Ovary (tissue), 10 donors: ENCODE measurements at places on chromosomes 7 and 10. TPM values are rescaled to one million over a fixed set of nuclear protein-coding genes. Genes with fewer than 3 reads are reported as not detected.

CLCN1 gene
- total RNA-seq, result not detected

FGFR2 gene
- 39.5 TPM for total RNA-seq

- H3K4me3 ChIP-seq, result no peak overlapping the region
- H3K36me3 ChIP-seq, result no peaks in the 10 kb centered on the region
- no peak for DNase-seq
- no peaks in the 10 kb centered on the region for H3K27me3 ChIP-seq
- no peaks in the 10 kb centered on the region for H3K4me1 ChIP-seq
- no peak overlapping the region for H3K27ac ChIP-seq
These were observed 99.6 kb downstream of the CARD11 start for GRCh38 chr7:2943851-2944601.

DNA sequence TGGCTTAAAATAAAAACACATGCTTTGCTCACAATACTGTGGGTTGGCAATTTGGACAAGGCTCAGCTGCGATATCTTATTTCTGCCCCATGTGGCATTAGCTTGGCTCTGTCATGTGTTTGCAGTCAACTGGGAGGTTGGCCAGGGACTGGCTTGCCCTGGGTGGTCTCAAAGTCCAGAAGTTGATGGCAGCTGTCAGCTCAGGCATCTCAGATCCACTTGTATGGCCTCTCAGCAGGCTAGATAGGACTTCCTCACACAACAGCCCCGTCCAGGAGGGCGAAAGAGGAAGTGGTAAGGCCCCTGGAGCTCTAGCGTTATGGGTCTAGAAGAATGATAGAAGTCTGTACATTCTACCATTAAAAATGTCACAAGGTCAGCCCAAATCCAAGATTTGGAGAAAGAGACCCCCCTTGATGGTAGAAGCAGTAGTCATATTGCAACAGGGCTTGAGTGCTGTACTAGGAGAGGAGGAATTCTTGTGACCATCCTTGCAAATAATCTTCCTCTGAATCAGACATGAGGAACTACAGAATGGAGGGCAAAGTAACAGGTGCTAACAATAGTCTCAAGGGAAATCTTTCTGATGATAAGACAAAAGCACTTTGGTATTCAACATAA, 166.2 kb downstream of the FAM107B start:
- H3K27me3 ChIP-seq, result no peaks in the 10 kb centered on the region
- H3K27ac ChIP-seq, result no peak overlapping the region
- no peak for DNase-seq
- no peaks in the 10 kb centered on the region for H3K4me1 ChIP-seq

DNA sequence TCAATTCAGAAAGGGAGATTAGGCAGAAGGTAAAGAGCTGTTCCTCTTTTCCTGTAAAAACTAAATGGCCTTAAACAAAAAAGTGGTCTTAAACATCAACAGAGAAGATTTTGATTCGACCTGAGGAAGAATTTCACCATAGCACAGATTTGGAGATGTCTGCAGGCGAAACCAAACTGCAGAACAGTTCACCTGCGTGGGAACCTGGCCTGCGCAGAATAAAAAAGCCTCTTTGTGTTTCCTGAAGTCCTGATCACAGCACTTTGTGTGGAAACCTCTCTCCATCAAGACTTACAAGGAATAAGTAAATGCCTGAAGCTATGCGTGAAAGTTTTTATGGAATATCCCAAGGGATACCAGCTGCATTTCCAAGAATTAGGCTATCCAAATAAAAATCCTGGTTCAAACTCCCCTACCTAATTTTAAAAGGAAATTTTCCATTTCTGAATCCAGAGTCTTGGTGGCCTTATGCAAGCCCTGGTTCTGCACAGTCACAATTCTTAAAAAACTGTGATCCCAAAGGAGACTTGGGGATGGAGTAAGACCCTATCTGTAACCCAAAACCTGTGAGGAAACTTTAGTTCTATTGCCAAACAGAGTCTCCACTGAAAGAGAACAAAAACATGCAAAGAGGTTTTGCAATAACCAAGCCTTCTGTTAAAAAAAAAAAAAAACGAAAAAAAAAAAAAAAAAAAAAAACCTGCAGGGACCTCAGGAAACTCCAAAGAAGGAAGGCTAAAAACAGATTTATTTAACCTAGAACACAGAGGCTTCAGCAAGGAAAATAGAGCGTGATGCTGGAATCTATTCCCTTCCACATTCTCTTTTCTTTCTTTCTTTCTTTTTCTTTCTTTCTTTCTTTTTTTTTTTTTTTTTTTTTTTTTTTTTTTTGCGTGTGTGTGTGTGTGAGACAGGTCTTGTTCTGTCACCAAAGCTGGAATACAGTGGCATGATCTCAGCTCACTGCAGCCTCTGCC, 10.4 kb downstream of the CALML3 start:
- no peaks in the 10 kb centered on the region for H3K36me3 ChIP-seq
- no peak for DNase-seq
- H3K27me3 ChIP-seq, result no peaks in the 10 kb centered on the region
- no peak overlapping the region for H3K4me3 ChIP-seq
